Pancreas (tissue), 10 donors: ENCODE measurements at places on chromosomes 13 and 19.

GRCh38 chr13:90498096-90498495, 849.4 kb upstream of the MIR17HG start:
- no peaks in the 10 kb centered on the region for H3K4me1 ChIP-seq
- H3K27me3 ChIP-seq, result no peaks in the 10 kb centered on the region
- no peak for DNase-seq

DNA sequence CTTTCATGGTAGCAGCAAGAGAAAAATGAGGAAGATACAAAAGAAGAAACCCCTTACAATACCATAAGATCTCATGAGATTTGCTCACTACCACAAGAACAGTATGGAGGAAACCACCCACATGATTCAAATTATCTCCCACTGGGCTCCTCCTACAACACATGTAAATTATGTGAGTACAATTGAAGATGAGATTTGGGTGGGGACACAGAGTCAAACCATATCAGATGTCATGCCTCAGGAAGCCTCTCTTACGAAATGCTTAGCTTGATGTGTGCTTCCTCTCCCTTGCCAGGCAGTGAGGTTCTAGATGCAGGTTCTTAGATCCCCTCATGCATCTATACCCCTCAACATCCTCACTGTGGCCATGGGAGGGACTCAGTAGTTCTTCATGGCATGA, 63.2 kb upstream of the RGCC start:
- no peaks in the 10 kb centered on the region for H3K36me3 ChIP-seq
- DNase-seq, result no peak
- no peaks in the 10 kb centered on the region for H3K4me1 ChIP-seq
- H3K27ac ChIP-seq, result no peak overlapping the region
- no peaks in the 10 kb centered on the region for H3K27me3 ChIP-seq
- no peak overlapping the region for H3K4me3 ChIP-seq

- no peak overlapping the region for H3K4me3 ChIP-seq
- DNase-seq, result no peak
- H3K27ac ChIP-seq, result no peak overlapping the region
- peaks cover 6% of the 10 kb centered on the region for H3K36me3 ChIP-seq
Measured at GRCh38 chr19:41395355-41395754, 1.8 kb downstream of the EXOSC5 start.

DNA sequence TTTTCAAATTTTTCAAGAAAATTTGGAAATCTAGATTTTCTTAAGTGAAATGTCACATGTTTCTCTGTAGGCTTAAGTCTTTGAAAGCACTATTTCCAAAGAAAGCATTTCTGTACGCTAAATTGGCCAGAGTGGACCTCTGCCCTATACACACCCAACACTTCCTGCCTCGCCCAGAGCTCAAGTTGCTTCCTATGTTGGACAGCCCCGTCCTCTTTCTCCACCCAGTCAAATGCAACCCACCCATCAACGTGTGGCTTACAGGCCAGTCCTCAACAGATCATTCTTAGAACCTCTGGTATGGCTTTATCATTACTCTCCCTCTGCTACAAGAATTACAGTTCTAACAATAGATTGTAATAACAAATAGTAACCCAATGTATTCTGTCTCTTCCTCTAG, 24.2 kb downstream of the KLF12 start:
- no peak for DNase-seq
- no peaks in the 10 kb centered on the region for H3K4me1 ChIP-seq
- H3K27me3 ChIP-seq, result no peaks in the 10 kb centered on the region
- no peaks in the 10 kb centered on the region for H3K36me3 ChIP-seq
- no peak overlapping the region for H3K4me3 ChIP-seq
- H3K27ac ChIP-seq, result no peak overlapping the region
